Glutamatergic neuron (in vitro differentiated cells): ENCODE measurements at places on chromosomes 6 and 20. TPM values are rescaled to one million over a fixed set of nuclear protein-coding genes. Genes with fewer than 3 reads are reported as not detected.

- no peak overlapping the region for H3K4me3 ChIP-seq
- H3K36me3 ChIP-seq, result no peaks in the 10 kb centered on the region
- DNase-seq, result no peak
- no peaks in the 10 kb centered on the region for H3K27me3 ChIP-seq
- H3K4me1 ChIP-seq, result peaks cover 15% of the 10 kb centered on the region
- no peak overlapping the region for H3K27ac ChIP-seq
Measured at GRCh38 chr6:170273191-170273590, 17.7 kb downstream of the DLL1 start.

DNA sequence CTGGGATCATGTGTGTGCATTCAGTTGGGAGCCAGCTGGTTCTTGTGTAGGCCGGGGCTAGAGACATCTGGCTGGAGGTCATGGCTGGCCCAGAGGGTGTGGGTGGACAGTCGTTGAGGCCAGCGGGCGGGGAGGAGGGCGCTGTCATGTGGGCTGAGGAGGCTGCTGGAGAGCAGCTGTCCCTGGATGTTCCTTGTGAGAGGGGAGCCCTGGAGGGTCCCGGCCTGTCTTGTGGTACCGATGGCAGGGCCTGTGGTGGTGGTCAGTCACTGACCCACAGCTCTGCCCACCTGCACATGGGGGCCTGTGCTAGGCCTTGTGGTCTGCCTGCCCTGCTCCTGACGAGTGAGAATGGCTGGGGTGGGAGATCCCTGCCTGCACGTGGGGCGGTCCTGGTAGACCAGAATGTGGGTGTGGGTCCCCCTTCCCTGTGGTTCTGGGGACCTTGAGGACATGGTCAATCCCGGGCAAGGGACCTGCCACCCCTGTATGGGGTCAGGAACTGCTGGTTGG, 1.9 kb upstream of the C20orf204 start:
- peaks cover 8% of the 10 kb centered on the region for H3K27me3 ChIP-seq
- peak overlapping the region; percentile 42 for H3K4me3 ChIP-seq
- peaks cover 23% of the 10 kb centered on the region for H3K4me1 ChIP-seq
- no peaks in the 10 kb centered on the region for H3K36me3 ChIP-seq
- peak overlapping the region; percentile 78 for H3K27ac ChIP-seq

DNA sequence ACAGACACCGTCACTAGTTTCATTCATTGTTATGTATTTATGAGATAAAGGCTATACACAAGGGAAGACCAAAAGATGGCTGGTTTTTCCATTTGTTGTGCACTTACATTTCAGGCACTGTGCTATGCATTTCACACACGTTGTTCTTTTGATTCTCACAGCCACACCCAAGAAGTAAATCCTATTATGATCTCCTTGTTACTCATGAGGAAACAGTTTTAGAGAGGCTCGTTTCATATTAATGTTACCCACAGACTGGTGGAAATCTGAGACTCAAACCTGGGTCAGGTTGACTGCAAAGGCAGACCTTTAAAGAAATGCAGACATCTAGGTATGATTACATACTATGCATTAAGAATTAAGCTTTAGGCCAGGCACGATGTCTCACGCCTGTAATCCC, 34.9 kb downstream of the SHLD1 start:
- no peak overlapping the region for H3K27ac ChIP-seq
- no peaks in the 10 kb centered on the region for H3K4me1 ChIP-seq
- DNase-seq, result no peak
- no peaks in the 10 kb centered on the region for H3K36me3 ChIP-seq
- no peak overlapping the region for H3K4me3 ChIP-seq

DNA sequence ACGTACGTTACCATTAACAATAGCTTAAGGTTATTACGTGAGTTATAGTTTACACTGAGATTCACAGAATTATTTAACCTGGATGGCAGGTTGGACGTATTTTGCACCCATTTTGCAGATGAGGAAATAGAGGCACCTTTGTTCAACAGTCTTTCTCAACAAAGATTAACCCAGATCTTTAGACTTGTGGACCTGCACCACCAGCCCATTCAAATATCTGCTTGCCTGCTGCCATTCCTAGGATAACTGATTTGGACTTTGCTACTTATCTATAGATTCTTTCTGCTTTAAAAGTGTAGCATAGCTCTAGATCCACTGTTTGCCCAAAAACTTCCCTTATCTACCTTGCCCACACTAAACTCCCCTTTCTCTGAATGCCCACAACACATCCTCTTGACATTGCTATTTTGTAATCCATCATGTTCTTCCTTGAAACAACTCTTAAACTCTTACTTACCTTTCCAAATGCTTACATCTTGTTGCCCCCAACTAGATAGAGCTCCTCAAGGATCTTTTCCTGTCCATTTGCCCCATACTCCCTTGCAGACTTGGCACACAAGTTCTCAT, 56.4 kb upstream of the TNFAIP3 start:
- no peaks in the 10 kb centered on the region for H3K4me1 ChIP-seq
- no peak for DNase-seq
- H3K27me3 ChIP-seq, result no peaks in the 10 kb centered on the region
- no peak overlapping the region for H3K27ac ChIP-seq
- H3K4me3 ChIP-seq, result no peak overlapping the region

LHFPL5 gene
- total RNA-seq, result 1.7 TPM

DNA sequence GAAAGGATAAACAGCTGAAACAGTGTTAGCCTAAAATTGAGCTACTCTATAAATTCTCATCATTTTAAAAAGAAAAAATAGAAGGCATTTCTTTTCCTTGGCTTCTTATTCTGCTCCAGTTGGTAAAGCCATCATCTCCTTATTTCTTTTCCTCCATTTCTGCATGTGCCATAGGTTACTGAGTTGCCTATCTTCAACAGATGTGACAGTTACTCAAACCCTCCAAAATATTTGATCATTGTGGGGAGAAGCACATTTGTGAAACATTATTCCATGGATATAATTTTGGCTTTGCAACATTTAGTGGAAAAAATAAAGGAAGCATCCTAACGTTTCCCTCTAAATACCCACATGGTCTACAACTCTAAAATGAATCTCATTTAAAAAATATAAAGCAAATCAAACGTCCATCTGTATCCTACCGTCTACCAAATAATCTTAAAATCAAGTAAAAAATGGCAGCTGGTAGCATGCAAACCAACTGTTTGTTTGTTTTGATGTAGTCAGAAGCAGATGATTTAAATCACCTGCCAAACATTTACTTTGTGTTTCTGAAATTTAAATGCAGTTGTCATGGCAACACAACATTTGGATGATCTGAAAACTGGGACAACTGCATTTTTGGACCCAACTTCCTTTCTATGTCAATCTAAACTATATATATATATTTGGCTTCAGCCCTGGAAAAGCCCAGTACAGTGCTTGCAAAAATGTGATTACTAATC, 16.8 kb upstream of the SNX9 start:
- DNase-seq, result no peak
- H3K36me3 ChIP-seq, result no peaks in the 10 kb centered on the region
- no peak overlapping the region for H3K27ac ChIP-seq
- H3K4me1 ChIP-seq, result peaks cover 4% of the 10 kb centered on the region
- H3K27me3 ChIP-seq, result no peaks in the 10 kb centered on the region
- H3K4me3 ChIP-seq, result no peak overlapping the region

- H3K27me3 ChIP-seq, result no peaks in the 10 kb centered on the region
- H3K36me3 ChIP-seq, result no peaks in the 10 kb centered on the region
- no peak overlapping the region for H3K27ac ChIP-seq
- H3K4me3 ChIP-seq, result no peak overlapping the region
- no peaks in the 10 kb centered on the region for H3K4me1 ChIP-seq
Measured at GRCh38 chr6:160039441-160039840, 70.6 kb downstream of the IGF2R start.

GRCh38 chr20:5267092-5267491, 49.7 kb downstream of the PROKR2 start:
- no peaks in the 10 kb centered on the region for H3K27me3 ChIP-seq
- DNase-seq, result no peak
- no peaks in the 10 kb centered on the region for H3K36me3 ChIP-seq
- no peak overlapping the region for H3K4me3 ChIP-seq

DNA sequence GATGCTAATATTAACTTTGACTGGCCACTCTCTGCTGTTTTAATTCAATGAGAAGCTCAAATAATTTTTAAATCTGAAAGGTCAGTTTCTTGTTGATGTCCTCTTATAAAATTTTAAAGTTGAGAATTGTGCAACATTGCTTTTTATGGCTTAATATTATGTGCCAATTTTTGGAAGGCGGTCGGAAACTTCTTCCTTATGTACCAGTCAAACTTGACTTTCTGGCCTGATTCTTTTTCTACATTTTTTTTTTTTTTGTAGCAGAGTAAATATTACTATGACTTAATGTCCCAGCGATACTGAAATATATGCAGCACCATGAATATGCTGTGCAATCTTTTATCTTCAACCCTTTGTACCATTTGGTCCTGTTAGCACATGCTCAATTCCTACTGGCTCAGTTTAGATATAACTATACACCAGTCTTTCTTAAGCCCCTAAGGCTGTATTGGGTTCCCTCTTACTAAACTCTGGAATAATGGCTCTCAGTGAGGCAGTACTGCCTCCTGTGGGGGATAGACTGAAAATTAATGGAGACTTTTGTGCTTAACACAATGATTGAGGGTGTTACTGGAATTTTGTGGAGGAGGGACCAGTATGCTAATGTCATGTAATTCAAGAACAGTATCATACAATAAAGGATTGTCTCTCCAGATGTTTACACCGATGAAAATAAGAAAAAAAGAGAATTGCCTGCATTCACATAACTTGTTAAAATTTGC, 156.4 kb upstream of the SYNCRIP start:
- peaks cover 13% of the 10 kb centered on the region for H3K4me1 ChIP-seq
- H3K27ac ChIP-seq, result no peak overlapping the region
- no peaks in the 10 kb centered on the region for H3K36me3 ChIP-seq
- H3K4me3 ChIP-seq, result no peak overlapping the region
- no peak for DNase-seq

- peaks cover 5% of the 10 kb centered on the region for H3K36me3 ChIP-seq
- DNase-seq, result no peak
- no peaks in the 10 kb centered on the region for H3K27me3 ChIP-seq
- H3K4me3 ChIP-seq, result no peak overlapping the region
Measured at GRCh38 chr6:44771647-44772415, 384.3 kb downstream of the CDC5L start.

EDN1 gene
- 0.54 TPM for total RNA-seq

- H3K27ac ChIP-seq, result no peak overlapping the region
- peaks cover 3% of the 10 kb centered on the region for H3K27me3 ChIP-seq
- no peak for DNase-seq
- H3K36me3 ChIP-seq, result no peaks in the 10 kb centered on the region
Measured at GRCh38 chr6:3405679-3406078, 51.2 kb downstream of the SLC22A23 start.

WFDC5 gene
- not detected for total RNA-seq

DNA sequence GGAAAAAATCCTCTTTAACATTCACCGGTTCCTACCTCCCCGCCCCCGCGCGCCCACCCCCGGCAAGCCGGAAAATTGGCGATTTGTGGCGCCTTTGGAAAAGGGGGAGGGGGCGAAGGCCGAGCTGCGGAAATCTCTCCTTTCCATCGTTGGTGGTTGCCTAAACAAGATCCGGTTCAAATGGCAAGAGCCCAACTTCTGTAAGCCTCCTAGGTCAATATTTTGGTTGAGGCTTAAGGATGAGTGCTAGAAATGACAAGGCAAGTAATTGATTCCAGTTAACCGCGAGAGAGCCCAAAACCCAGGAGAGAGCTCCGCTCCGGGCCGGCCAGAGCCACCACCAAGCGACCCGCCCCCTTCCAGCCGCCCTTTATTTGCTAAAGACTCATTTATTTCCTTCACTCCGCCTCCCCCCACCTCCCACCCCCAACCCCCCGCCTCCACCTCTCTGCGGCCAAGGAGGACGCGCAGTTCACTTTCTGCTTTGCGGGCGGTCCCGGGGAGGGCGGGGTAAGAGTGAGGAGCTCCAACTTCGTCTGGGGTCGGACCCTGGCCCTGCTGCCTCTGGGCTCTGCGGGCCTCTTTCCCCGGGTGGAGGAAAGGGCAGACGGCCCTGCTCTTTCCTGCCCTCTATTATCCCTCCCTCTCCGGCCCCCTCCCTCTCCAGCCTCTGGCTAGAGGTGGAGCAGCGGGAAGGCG, 838 bp upstream of the NKX2-2 start:
- peak overlapping the region; percentile 43 for H3K4me3 ChIP-seq
- DNase-seq, result peak; percentile 34
- peaks cover 14% of the 10 kb centered on the region for H3K4me1 ChIP-seq
- H3K27ac ChIP-seq, result no peak overlapping the region
- H3K36me3 ChIP-seq, result no peaks in the 10 kb centered on the region
